Left ventricle myocardium inferior (tissue), 1 donor: ENCODE measurements at places on chromosomes 5 and 9.

DNA sequence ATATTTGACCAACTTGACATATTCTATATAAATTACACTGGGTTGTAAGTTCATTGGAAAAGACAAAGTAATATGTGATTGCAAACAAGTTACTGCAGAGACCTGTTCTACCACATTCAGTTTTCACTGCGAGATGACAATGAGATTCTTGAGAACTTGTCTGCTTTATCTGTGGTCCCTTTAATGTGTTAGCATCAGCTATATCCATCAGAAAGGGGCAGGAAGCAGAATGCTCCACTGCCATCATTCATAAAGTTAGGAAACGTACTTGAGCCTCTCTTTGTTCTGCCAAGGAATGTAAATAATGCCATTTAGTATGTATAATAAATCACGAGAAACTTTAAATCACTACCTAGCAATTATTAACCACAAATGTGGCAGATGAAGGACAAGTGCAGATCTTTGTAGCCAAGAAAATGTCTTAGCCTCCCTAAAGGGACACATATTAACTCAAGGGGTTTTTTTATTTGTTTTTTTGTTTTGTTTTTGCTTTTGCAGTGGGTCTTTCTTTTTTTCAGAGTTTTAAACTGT, 59.4 kb downstream of the GIN1 start:
- DNase-seq = no peak
- no peaks in the 10 kb centered on the region for H3K27me3 ChIP-seq
- no peaks in the 10 kb centered on the region for H3K4me1 ChIP-seq
- no peak overlapping the region for H3K4me3 ChIP-seq
- no peak overlapping the region for H3K27ac ChIP-seq

- peak; percentile 25 for DNase-seq
- no peaks in the 10 kb centered on the region for H3K27me3 ChIP-seq
- H3K36me3 ChIP-seq = peaks cover 35% of the 10 kb centered on the region
- H3K4me1 ChIP-seq = peaks cover 65% of the 10 kb centered on the region
Measured at GRCh38 chr5:149550594-149551226, 529 bp downstream of the CSNK1A1 start.

DNA sequence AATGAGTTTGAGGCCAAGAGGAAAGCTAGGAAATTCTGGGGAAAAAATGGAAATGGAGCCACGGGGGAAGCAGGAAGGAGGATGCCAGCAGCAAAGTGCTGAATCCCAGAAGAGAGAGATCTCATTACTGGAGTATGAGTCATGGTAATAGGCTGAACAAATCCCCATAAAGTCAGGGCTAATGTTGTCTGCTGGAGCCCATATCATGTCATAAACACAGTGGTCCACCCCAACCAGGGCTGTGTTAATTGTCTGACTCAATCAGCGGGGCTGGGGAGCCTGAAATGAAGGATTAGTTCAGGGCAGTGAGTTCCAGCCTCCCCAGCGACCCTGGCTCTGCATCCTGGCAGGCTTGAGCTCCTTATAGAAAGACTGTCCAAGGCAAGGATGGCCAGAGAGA, 68.8 kb downstream of the TLR4 start:
- H3K27ac ChIP-seq = no peak overlapping the region
- H3K36me3 ChIP-seq = no peaks in the 10 kb centered on the region

DNA sequence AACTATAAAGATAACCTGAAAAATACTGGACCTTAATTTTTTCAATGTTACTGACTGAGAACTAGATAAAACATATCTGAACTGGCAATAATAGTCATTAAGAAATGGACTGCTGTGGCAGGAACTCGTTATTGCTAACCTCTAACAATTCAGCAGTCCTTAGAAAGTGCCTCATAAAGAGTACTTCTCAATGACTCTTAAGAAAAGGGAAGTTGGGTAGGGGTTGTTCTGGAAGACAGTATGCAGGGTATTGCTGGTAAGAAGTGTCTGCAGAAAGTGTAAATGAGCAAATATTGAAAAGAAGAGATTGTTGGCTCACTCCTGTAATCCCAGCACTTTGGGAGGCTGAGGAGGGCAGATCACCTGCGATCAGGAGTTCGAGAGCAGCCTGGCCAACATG, 27.9 kb downstream of the FOXD1 start:
- peaks cover 100% of the 10 kb centered on the region for H3K27me3 ChIP-seq
- no peak for DNase-seq
- H3K36me3 ChIP-seq = no peaks in the 10 kb centered on the region
- no peak overlapping the region for H3K27ac ChIP-seq
- no peak overlapping the region for H3K4me3 ChIP-seq

DNA sequence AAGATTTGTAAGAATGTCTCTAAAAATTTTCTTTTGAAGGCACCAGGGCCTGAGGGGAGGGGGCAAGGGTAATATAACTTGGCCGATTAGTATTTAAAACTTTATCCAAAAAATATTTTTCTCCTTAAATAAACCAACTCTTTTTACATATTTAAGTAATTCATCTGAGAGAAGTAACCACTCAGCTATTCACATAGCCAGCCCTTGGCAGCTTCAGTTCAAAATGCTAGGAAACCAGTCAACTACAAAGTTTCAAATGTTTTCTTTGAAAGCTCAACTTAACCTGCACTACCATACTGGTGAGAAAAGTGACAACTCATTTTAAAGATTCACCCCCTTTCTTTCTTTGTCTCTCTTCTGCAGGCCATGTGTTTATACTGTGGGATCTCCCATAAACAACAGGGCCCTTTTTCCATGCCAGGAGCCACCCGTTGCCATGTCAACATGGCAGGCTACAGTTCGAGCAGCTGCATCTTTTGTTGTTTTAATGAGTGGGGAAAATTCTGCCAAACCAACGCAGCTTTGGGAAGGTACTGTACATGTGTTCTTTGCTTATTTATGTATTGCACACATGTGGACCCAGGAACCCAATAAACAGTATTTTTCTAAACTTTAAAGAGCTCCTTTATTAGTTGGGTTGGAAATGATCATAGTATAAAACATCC, 46.3 kb downstream of the AOPEP start:
- no peaks in the 10 kb centered on the region for H3K27me3 ChIP-seq
- no peak overlapping the region for H3K4me3 ChIP-seq
- no peak overlapping the region for H3K27ac ChIP-seq
- DNase-seq = no peak
- H3K36me3 ChIP-seq = no peaks in the 10 kb centered on the region
- H3K4me1 ChIP-seq = no peaks in the 10 kb centered on the region

GRCh38 chr9:124779368-124780059, 2.6 kb downstream of the OLFML2A start:
- H3K27ac ChIP-seq = peak overlapping the region; percentile 82
- peak overlapping the region; percentile 42 for H3K4me3 ChIP-seq
- H3K36me3 ChIP-seq = no peaks in the 10 kb centered on the region
- DNase-seq = no peak
- no peaks in the 10 kb centered on the region for H3K27me3 ChIP-seq

DNA sequence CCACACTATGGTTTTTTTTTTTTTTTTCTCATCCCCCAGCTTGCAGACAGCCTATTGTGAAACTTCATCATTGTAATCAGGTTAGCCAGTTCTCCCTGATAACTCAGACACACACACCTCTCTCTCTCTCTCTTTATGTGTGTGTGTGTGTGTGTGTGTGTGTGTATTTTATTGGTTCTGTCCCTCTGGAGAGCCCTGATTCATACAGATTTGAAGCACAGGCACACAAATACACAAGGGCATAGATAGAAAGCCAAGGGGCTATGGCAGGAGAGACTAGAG, 20.6 kb upstream of the VCAN start:
- H3K36me3 ChIP-seq = no peaks in the 10 kb centered on the region
- peaks cover 13% of the 10 kb centered on the region for H3K4me1 ChIP-seq
- no peak overlapping the region for H3K4me3 ChIP-seq
- no peak overlapping the region for H3K27ac ChIP-seq

DNA sequence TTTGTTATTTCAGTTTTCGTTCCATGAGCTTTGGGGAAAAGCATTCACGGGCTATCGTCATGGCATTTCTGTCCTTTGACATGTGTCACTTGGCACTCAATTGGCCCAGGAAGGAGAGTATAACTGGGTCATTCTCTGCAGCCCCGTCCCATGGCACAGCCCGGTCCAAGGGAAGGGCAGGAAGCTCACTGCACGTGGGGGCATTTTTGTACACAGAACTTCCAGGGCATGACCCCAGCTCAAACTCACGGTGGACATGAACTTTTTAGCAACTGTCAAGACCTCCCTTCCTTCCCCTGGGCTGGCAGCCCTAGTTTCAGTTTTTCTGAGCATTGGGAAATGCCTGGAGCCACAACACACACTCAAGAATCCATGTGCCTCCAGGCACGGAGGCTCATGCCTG, 161.6 kb upstream of the PANK3 start:
- peaks cover 21% of the 10 kb centered on the region for H3K4me1 ChIP-seq
- peak overlapping the region; percentile 11 for H3K4me3 ChIP-seq
- no peaks in the 10 kb centered on the region for H3K27me3 ChIP-seq
- DNase-seq = no peak
- peak overlapping the region; percentile 36 for H3K27ac ChIP-seq

- peak overlapping the region; percentile 54 for H3K27ac ChIP-seq
- no peak overlapping the region for H3K4me3 ChIP-seq
- H3K27me3 ChIP-seq = no peaks in the 10 kb centered on the region
- no peaks in the 10 kb centered on the region for H3K36me3 ChIP-seq
- H3K4me1 ChIP-seq = peaks cover 38% of the 10 kb centered on the region
Measured at GRCh38 chr5:153641183-153641688, 150.8 kb downstream of the GRIA1 start.

DNA sequence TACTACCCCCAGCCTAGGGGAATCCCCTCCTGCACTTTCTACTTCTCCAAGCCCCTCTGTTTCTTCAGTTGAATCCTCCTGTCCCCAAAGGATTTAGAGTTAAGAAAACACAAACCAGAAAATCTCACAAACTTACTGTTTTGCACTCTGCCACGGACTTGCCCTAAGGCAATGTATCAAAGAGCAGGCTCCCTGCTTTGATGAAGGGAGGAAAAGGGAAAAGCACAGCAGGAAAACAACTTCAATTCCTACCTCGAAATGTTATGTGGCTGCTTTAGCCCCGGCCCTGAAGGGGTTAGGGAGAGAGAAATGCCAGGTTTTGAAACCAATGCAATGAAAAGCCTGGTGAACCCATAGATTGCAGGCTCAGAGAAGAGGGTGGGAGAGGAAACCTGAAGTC, 254.7 kb downstream of the MAN2A1 start:
- no peak for DNase-seq
- no peaks in the 10 kb centered on the region for H3K4me1 ChIP-seq
- no peaks in the 10 kb centered on the region for H3K36me3 ChIP-seq
- H3K27ac ChIP-seq = no peak overlapping the region

- peak; percentile 69 for DNase-seq
- H3K36me3 ChIP-seq = no peaks in the 10 kb centered on the region
- H3K27ac ChIP-seq = peak overlapping the region; percentile 95
- H3K4me3 ChIP-seq = peak overlapping the region; percentile 2
Measured at GRCh38 chr9:127972236-127972871, 8.4 kb downstream of the EEIG1 start.

DNA sequence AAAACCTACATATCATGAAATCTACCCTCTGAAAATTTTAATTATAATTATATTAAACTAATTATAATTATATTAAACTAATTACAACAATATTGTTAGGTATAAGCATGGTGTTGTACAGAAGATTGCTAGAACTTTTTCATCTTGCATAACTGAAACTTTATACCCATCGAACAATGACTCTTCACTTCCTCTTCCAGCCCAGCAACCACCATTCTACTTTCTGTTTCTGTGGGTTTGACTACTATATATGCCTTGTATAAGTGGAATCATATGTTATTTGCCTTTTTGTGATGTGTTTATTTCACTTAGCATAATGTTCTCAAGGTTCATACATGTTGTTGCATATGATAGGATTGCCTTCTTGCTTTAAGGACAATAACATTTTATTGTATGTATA, 274.2 kb upstream of the CCNH start:
- no peak overlapping the region for H3K27ac ChIP-seq
- no peak for DNase-seq
- no peak overlapping the region for H3K4me3 ChIP-seq
- no peaks in the 10 kb centered on the region for H3K36me3 ChIP-seq

GRCh38 chr5:138911441-138911840, 36.3 kb upstream of the LRRTM2 start:
- peak overlapping the region; percentile 36 for H3K27ac ChIP-seq
- peaks cover 27% of the 10 kb centered on the region for H3K36me3 ChIP-seq
- no peaks in the 10 kb centered on the region for H3K27me3 ChIP-seq
- no peak for DNase-seq
- no peak overlapping the region for H3K4me3 ChIP-seq

- no peaks in the 10 kb centered on the region for H3K27me3 ChIP-seq
- peaks cover 8% of the 10 kb centered on the region for H3K4me1 ChIP-seq
- H3K36me3 ChIP-seq = no peaks in the 10 kb centered on the region
- DNase-seq = no peak
Measured at GRCh38 chr5:80117446-80117845, 82.3 kb downstream of the THBS4 start.

DNA sequence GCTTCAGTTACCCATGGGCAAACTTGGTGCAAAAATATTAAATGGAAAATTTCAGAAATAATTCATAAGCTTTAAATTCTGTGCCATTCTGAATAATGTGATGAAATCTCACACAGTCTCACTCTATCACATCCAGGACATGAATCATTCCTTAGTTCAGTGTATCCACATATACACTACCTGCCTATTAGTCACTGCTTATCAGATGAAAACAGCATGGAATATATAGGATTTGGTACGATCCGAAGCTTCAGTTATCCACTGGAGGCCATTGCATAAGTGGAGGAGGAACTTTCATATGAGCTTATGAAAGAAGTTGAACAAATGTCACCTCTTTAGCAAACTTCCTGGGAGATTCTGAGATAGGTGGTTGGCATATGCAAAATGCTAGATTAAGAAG, 64.2 kb downstream of the GAPVD1 start:
- H3K4me1 ChIP-seq = no peaks in the 10 kb centered on the region
- no peak overlapping the region for H3K4me3 ChIP-seq
- H3K27me3 ChIP-seq = no peaks in the 10 kb centered on the region
- no peak overlapping the region for H3K27ac ChIP-seq
- H3K36me3 ChIP-seq = peaks cover 89% of the 10 kb centered on the region
- DNase-seq = no peak

- no peaks in the 10 kb centered on the region for H3K36me3 ChIP-seq
- no peak overlapping the region for H3K27ac ChIP-seq
- peaks cover 3% of the 10 kb centered on the region for H3K27me3 ChIP-seq
- H3K4me1 ChIP-seq = no peaks in the 10 kb centered on the region
- H3K4me3 ChIP-seq = no peak overlapping the region
- DNase-seq = no peak
Measured at GRCh38 chr9:16031971-16032370, 479.1 kb downstream of the CCDC171 start.

- H3K27ac ChIP-seq = no peak overlapping the region
- peaks cover 74% of the 10 kb centered on the region for H3K27me3 ChIP-seq
- DNase-seq = no peak
- no peaks in the 10 kb centered on the region for H3K36me3 ChIP-seq
- peaks cover 12% of the 10 kb centered on the region for H3K4me1 ChIP-seq
Measured at GRCh38 chr5:137498301-137498735, 808 bp downstream of the SPOCK1 start.

GRCh38 chr9:127541176-127541575, 70.9 kb upstream of the STXBP1 start:
- H3K27ac ChIP-seq = peak overlapping the region; percentile 0
- H3K4me1 ChIP-seq = peaks cover 95% of the 10 kb centered on the region
- H3K36me3 ChIP-seq = no peaks in the 10 kb centered on the region
- no peak for DNase-seq
- H3K4me3 ChIP-seq = no peak overlapping the region

GRCh38 chr5:149206524-149207141, 65.0 kb upstream of the AFAP1L1 start:
- no peaks in the 10 kb centered on the region for H3K27me3 ChIP-seq
- DNase-seq = no peak
- peaks cover 63% of the 10 kb centered on the region for H3K4me1 ChIP-seq
- peak overlapping the region; percentile 53 for H3K27ac ChIP-seq
- peaks cover 84% of the 10 kb centered on the region for H3K36me3 ChIP-seq
- H3K4me3 ChIP-seq = no peak overlapping the region

- H3K4me3 ChIP-seq = no peak overlapping the region
- H3K4me1 ChIP-seq = no peaks in the 10 kb centered on the region
- DNase-seq = no peak
Measured at GRCh38 chr9:37382982-37383357, 39.5 kb upstream of the GRHPR start.
